Activated naive CD4-positive, alpha-beta T cell treated with anti-CD3 and anti-CD28 coated beads, Interleukin-2, amount 50 U/mL, for 72 hours (primary cell): ENCODE measurements at places on chromosomes 5 and 9.

DNA sequence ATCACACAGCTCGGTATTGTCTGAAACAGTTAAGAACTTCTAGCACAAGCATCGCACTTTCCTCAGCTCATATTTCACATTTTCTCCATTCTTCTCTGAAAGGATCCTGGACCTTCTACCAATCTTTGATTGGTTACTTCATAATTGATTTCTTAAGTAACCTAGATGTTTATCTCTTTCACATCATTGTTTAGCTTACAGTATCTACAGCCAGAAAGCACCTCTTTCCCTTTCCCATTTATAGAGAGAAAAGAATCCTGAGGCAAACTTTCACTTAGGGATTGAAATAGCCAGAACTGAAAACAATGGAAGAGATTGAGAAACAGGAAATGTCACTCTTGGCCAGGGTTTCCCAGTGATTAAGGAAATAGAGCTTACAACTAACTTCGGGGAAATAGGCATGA, 2.5 kb downstream of the IL33 start:
- no peak for DNase-seq

- no peak for DNase-seq
Measured at GRCh38 chr9:84671586-84672521, 2.3 kb downstream of the NTRK2 start.

DNA sequence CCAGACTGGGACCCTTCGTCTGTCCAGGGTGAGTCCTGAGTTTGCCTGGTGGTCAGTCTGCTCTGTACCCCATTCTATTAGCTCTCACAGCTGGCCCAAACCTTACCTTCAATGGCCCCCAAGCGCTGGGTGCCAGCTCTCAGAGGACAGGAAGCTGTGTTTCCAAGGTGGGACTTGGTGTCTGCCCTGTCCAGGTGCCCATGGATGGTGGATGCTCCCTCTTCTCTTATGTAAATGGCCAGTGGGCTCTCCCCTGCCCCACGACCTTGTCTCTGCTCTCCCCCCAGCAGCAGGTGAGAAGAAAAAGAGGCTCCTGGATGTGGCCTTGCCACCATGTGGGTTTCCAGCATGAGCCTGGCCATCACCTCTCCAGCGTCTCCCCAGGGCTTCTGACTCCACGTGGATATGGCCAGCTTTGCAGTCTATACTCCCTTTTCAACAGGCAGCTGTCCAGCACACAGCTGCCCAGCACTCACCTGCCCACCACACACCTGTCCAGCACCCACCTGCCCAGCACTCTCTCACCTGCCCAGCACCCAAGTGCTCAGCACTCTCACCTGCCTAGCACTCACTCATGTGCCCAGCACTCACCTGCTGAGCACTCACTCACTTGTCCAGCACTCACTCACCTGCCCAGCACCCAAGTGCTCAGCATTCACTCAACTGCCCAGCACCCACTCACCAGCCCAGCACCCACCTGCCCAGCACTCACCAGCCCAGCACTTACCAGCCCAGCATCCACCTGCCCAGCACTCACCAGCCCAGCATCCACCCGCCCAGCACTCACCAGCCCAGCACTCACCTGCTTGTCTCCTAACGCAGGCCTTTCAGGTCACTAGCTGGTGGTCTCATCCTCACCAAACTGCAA, 136.2 kb upstream of the IRX2 start:
- no peak for DNase-seq

GRCh38 chr9:36317766-36318165, 59.5 kb upstream of the GNE start:
- no peak for DNase-seq

GRCh38 chr9:13728131-13728530, 448.6 kb upstream of the MPDZ start:
- no peak for DNase-seq

- DNase-seq: no peak
Measured at GRCh38 chr5:61999371-61999770, 306.6 kb upstream of the KIF2A start.

- no peak for DNase-seq
Measured at GRCh38 chr9:88258601-88259000, 120.3 kb upstream of the SPATA31C2 start.

DNA sequence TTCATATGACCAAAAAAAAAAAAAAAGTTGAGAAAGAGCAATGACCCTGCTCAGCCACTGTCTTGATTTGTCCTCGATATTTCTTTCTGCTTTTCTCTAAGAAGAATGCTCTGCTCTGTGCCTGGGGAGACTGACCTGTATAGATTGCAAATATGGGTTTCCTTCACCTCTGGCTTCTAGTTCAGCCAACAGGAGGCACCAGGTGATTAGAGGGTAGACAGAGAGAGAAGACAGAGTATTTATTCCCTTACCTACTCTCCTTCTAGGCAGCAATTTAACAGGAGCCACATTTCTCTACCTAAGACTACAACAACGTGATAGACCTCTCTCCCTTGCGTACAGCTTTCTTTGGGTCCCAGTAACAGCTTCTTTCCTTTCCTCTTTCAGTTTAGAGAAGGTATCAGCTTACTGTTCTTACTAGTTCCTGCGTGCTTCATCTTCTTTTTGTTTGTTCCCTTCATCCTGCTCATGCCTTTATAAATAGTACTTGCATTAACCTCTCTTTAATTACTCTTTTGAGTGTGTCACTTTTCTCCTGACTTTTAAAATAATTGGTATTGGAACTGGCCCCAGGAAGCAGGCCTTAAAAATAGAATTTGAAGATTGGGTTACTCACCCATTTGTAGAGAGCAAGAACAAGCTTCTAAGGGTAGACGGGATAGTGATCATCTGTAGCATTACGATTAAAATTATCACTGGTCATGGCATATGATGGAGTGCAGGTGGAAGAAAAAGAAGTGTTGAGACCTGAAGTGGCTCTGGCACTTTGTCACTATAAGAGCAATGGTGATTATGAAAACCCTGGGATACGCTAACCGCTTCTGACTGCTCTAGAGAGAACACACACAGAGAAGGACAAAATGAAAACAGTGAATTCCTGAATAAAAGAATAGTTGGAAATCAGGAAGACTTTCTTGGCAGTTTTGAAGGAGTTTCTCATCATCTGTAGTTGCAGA, 161.2 kb upstream of the FSTL4 start:
- DNase-seq: no peak

DNA sequence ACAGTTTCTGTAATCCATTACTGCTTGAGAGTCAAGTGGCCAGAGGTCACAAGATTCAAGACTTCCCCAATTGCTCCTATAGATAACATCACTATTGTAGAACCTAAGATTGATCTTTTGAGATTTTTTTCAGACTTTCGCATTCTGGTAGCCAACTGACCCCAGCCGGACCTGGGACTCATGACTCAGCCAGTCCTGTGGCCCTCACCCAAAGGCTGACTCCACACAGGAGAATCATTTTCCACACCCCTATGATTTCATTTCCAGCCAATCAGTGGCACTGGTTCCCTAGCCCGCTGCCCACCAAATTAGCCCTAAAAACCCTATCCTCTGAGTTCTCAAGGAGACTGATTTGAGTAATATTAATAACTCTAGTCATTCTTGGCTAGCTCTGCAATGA, 36.2 kb downstream of the TARS1 start:
- DNase-seq: no peak

DNA sequence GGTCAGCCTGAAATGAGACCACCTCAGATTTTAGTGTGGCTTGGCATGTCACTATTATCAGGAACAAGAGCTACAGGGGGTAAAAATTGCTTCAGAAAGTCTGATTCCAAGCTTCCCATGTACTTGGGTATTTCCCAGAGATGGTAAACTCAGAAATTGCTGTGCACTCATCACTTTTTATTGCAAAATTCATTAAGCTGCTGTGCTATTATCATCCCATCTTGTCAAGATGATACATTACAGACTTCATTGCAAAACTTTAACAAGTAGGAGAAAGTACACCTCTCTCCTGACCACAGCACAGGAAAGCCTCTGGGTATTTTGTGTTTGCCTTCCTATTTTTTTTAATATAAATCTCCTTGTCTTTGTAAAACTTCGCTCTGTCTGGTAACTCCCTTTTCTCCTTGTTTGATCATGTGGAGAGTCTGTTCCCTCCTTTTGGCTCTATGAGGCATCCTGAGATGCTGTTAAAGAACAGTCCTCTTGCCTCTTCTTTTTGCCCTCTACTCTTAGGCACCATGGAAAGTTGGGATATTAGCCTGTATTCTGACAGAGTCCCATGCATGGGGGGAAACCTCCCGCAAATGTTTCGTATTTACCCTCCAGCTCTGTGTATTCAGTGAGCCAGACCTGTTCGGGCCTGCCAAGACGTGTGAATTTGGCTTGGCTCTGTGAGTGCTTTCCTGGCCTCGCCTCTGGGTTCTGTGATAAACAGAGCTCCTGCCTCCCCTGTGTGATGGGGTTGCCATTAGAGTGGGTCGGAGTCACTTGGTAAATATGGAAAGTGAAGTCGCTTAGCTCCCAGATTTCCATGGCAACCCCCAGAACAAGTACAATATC, 260.7 kb downstream of the NR3C1 start:
- no peak for DNase-seq

DNA sequence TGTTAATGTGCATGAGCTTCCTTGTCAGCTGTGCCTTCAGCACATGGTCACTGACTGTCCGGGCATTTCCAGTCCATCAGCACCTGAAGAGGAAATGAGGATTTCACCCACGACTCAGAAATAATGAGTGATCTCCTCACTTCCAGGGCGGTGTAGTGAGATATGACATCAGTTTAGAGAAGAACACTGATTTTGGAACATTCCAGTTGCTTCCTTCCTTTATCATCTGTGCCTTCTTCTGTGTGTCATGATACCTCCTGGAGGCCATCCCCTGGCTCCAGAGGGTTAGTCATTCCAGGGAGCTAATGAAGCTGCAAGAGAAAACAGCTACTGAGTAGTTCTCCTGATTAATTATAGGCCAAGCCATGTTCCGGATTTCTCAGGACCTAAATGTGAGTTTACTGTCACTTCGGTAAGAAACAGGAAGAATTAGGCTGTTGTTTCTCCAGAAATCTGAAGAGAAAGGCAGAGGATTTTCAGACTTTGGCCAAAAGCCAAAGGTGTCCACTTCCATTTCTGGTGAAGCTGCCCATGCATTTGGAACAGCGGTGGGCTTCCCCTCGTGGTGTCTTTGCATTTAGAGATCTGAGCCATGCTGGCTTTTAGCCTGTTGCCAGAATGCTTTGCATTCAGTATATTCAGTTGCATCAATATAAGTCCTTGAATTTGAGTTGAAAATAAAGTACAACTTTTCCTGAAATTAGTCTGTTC, 161.3 kb upstream of the OTULINL start:
- no peak for DNase-seq

DNA sequence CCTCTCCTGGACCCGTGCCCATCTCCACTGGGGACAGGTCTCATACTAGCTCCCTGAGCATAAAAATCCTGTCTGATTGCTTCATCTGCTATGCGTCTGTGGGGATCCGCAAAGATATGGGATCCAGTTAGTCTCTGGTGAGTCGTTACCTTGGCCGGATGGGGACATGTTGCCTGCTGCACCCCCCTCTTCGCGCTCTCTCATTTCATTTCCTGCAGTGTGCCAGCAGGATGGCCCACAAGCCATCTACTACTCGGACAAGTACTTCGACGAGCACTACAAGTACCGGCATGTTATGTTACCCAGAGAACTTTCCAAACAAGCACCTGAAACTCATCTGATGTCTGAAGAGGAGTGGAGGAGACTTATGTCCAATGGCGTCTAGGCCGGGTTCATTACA, 17.0 kb upstream of the CEP78 start:
- DNase-seq: no peak

DNA sequence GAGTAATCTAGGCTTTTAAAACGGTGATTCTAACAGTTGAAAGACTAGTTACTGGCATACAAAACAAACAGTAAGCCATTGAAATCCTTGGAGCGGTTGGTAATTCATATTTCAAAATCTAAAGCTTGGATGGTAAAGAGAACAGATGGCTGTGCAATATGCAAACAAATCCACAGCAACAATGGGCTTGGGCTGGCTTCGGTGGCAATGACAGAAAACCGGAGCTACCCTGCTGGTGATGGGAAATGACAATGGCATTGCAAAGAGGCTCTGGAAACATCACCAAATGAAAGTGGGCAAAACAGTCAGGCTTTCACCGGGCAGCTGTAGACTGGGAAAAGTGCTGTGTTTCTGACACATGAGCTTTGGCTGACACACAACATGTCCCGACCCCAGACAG, 42.2 kb downstream of the MED27 start:
- no peak for DNase-seq

GRCh38 chr9:107710953-107711352, 221.4 kb upstream of the KLF4 start:
- no peak for DNase-seq

DNA sequence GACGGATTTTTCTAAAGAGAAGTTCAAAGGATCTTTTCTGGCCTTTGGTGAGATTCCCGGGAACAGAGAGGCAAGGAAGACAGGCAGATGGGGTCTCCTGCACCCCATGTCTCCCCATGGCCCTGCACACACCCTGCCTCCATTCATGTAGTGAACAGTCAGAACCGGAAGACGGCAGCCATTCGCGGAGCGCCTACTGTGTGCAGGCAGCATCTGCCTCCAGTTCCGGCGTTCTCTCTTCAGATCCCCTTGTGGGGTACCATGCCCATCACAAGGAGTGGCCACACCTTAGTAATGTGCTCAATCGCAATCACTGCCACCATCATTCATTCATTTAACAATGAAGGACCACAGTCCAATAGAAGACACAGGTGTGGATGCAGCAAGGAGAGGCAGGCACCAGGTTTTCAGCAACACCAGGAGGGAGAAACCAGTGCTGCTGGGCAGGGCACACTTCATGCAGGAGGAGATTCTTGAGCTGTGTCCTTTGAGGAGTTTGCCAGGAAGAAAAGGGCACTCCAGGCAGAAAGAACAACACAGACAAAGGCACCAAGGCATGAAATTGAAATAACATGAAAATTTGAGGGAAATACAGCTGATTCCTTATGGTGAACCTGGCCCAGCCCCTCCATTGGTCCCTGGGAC, 171.5 kb upstream of the PHYKPL start:
- DNase-seq: no peak

GRCh38 chr5:171355302-171355724, 32.3 kb upstream of the NPM1 start:
- peak; percentile 23 for DNase-seq

GRCh38 chr5:168464214-168464613, 22.1 kb upstream of the RARS1 start:
- DNase-seq: no peak

DNA sequence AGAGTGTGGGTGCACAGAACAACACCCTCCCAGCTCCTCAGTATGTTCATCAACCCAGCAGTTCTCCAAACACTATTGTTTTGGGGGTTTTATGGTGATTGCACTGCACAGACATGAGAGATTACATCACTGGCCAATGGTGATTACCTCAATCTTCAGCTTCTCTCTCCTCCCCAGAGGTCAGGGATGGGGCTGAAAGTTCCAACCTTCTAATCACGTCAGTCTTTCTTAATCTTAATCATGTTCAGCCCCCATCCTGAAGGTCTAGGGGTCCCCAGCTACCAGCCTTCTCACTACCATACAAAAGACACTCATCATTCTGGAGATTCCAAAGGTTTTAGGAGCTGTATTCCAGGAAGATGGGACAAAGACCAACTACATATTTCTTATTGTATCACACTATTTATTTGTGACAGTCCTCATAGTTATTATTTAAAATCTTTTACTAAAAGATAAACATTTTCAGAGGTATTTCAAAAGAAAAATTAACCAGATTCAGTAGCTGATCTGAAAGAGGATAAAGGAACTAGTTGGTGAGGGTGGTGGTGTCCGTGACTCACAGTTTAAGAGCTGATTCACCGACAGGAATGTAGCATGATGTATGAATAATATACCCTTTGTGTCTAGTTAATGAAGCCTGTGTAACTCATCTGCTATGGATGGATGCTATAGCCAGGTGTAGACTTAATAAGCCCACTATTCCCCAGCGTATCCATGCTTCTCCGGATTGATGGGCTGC, 35.6 kb downstream of the RASEF start:
- DNase-seq: no peak
